Kidney epithelial cell (primary cell): ENCODE measurements at places on chromosomes 12 and 14. TPM values are rescaled to one million over a fixed set of nuclear protein-coding genes. Genes with fewer than 3 reads are reported as not detected.

The PPP1R36 gene
- 0.75 and 1.2 TPM in 2 replicates for total RNA-seq

The TTC8 gene
- 15.5 and 18.3 TPM in 2 replicates for total RNA-seq

DNA sequence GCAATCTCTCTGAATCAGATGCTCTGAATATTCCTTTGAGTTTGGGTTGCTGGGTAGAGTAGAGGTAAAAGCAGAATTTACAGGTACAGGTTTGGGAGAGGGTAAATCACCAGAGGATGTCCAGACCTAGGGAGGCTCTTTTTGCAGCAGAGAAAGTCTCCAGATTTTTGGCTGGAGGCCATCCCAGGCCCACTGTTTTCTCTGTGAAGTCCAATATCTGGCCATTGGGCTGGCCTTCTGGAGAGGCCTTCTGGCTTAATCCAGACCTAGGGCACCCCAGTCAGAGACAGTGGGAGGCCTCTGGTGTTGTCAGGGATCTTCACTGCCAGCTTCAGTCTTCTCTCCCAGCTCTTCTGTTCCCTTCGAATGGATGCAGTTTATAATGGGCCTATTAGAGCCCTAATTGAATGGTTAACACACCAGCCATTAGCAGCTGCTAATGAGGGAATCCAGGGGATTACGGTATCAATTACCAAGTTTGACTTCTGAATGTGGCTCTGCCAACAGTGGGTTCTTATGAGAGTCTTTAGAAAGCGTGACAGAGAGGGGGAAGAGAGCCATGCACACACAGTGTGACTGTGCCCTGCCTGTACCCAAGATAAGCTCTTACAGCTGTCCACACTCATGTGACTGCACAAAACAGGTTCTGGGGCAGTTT, 183.1 kb downstream of the EMP1 start:
- DNase-seq: no peak

- no peak for DNase-seq
Measured at GRCh38 chr14:51370758-51371386, 130.8 kb downstream of the TMX1 start.

- DNase-seq: no peak
Measured at GRCh38 chr14:30078811-30079402, 151.3 kb upstream of the PRKD1 start.

DNA sequence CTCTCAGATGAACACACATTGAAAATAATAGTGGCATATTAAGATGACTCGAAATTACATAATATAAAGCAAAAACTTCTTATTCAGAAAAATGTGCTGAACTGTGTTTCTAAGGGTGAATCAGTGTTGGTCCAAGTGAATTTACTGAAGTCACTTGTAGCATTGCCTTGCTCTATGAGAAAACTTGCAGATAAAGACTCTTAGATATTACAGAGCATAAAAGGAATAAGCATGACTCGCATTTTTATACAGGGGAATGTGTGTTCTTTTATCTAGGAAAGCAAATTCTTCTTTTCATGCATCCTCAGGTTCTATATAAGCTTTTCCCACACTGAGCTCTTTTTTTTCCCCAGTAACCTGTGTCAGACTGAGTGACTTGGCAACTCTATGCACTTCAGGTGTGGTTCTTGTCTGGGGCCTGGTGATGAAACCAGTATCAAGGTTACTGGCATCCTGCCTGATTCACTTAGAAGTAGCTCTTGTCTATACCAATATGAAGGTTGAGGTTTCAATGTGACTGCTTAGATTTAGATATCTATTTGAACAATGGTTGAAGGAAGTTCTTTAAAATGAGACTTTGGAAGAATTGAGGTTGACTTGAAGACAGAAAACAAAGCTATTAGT, 76.1 kb downstream of the OTOGL start:
- no peak for DNase-seq

GRCh38 chr14:56400109-56400825, 179.3 kb upstream of the TMEM260 start:
- DNase-seq: no peak

DNA sequence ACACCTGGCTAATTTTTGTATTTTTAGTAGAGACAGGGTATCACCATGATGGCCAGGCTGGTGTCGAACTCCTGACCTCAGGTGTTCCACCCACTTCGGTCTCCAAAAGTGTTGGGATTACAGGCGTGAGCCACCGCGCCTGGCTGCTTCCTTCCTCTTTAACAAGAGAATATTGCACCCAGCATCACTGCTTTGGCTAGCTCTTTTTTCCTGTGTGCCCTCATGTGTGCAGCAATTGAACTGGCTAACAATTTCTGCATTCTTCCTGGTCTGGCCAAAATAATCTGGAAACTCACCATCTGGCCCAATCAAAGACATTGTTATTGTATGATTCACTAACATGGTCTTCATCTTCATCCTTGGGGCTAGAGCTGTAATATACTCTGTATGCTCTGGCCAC, 2.7 kb upstream of the ASB8 start:
- DNase-seq: no peak

- no peak for DNase-seq
Measured at GRCh38 chr14:68539241-68539737, 253.6 kb downstream of the ZFP36L1 start.

DNA sequence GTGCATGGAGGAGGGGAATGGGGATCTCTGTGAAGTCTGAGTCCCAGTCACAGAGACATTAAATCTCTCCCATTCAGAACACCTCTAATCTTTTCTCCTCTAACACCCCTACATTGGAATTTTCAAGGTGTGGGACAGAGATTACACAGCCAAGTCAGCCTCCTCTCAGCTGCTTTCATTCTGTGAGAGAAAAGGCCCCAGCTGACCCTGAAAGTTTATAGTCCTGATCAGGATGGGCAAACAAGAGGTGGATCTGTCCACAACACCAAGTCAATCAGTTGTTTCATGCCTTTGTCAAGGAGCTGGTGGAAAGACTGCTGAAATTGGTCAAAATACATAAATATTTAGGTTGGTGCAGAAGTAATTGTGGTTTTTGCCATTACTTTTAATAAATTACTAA, 218.9 kb downstream of the SEC23A start:
- no peak for DNase-seq

DNA sequence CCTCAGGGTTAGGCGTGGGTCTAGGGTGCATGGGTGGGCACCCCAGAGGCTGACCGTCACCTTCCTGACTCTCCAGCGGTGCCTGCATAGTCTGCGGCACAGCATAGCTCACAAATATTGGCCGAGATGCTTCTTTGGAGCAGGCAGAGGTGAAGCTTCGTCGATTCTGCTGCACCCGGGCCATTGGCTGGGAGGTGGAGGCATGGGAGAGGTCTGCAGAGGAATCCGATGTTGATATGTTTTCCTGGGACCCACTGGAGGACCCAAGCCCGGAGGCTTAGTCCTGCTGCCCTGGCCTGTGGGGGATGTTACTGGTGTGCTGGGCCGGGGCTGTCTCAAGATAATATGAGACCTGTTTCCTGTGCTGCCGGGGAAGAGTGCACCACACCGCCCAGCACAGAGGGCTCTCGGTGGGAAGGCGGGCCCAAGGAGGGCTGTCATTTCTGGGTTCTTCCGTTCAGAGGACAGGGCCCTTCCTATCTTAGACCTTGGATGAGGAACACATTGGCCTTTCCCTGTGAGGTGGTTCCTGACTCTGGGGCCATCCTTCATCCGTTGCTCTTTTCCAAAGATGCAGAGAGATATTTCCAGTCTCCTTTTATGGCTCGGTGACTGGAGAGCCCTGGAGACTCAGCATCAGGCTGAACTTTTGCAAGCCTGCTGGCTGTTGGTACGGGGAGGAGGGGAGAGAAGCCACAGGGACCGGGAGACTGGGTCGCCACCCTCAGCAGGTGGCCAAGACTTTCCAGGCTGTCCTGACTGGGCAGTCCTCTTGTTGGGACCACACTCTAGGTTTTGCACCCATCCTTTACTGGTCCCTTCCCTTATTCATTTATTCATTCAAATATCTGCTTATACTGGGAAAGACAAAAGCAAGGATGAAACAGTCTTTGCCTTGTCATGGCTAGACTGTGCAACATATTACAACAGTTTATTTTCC, 143.5 kb downstream of the TSPAN9 start:
- no peak for DNase-seq

DNA sequence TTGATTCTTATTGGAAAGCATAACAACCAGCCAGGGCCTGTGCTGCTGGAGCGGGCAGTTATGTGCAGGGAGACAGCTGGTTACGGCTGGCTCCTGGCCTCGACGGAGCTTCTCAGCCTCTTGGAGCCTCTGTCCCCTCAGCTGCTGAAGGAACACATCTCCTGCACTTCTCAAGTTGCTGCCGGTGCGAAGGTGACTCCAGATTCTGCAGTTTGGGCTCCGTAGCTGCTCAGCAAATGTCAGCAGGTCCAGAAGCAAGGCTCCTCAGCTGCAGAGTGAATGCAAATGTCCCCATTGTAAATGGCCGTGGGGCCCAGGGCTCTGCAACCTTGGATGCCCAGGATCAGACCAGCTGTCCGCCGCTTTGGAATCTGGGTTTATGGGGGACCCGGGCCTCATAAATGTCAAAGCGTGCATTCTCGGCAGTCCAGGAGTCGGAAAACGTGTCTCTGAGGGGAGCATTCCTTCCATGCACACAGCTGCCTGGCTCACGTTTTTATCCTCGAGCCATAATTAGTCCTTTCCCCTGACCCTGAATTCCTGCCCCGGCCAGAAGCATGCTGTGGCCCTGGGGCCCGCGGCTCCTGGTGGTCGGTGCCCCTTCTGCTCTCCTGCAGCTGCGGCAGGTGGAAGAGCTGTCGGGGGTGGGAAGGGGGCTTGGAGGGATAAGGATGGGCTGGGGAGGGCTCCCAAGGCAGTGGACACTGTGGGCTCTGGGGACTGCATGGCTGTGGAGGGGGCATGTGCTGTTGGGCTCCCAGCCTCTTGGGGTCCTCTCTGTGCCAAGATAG, 106.0 kb downstream of the KIF26A start:
- no peak for DNase-seq

DNA sequence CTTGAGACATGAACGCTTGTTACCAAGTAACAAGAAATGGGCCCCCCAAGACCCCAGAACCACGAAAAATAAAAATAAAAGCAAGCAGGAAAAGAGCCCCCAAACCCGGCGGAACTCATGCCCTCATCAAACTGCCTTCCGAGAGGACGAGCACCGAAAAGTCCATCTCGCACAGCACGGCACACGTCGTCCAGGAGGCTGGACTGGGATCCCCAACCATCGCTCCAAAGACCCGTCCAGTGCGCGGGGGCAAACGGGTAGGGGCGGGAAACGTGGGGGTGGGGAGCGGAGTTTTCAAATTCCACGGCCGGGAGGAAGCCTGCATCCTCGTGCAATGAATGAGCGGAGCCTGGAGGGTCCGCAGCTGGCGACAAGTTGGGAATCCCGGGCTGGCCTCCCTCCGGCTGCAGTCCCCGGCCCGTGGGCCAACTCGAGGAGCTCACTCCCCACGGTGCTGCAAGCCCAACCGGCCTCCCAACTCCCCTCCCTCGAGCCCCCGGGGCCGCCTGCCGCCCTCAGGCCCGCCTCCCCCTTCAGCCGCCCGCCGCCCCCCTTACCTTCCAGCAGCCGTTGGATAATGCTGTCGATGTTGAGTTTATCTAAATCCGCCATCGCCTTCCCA, 484 bp downstream of the PPP1CC start:
- DNase-seq: no peak

GRCh38 chr12:58593557-58594304, 326.6 kb downstream of the LRIG3 start:
- no peak for DNase-seq
